Motor neuron (in vitro differentiated cells): ENCODE measurements at places on chromosomes 1 and 21. TPM values are rescaled to one million over a fixed set of nuclear protein-coding genes. Genes with fewer than 3 reads are reported as not detected.

The NPR1 gene
- 0.49 and 1.3 TPM in 2 replicates for total RNA-seq

The KCNJ15 gene
- total RNA-seq, result 0.09 and 0.21 TPM in 2 replicates

The GBP7 gene
- total RNA-seq, result not detected in 2 replicates

GRCh38 chr1:105005594-105006195 is 1256.0 kb downstream of the AMY1C start:
- ATAC-seq, result no peak

The TCP10L gene
- 0.77 TPM in 1 of 2 replicates, not detected in the other for total RNA-seq

The CD1E gene
- total RNA-seq, result not detected in 2 replicates

DNA sequence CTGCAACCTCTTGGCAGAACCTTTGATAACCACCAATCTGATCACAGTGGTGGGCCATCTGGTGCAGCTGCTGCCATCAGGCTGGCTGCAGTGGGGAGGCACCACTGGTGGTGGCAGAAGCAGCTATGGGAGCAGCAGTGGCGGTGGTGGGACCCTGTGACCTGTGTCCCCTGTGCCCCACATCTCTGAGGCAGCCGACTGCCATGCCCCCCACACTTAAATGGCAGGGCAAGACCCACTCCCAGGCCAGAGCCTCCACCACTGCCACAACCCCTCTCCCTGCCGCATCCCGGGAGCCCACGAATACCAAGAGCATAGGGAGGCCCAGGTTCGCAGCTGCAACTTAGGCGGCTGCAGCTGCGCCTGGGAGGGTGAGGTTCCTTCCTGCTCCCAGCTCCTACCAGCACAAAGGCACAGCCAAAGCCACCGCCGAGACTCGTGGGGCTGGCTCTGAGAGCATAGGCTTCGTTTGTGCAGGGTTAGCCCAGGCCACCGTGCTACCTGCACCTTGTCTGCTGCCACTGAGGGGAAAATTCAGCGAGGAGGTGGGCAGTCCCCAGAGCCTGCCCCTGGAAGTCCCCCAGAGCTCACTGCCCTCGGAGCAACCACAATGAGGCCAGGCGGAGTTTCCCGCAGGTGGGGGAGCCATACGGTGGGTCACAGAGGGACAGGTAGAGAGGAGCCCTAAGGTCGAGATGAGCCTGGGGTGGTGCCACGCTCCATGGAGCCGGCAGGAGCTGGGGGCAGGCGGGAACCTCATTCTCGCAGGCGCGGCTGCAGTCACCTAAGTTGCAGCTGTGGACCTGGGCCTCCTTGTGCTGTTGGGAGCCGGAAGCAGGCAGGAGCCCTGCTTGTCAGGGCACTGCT is 518.7 kb downstream of the RWDD3 start:
- no peak for ATAC-seq

The ESPN gene
- total RNA-seq, result 1.3 and 1.4 TPM in 2 replicates

- no peak for ATAC-seq
Observed at GRCh38 chr1:162151900-162152829, 82.7 kb downstream of the NOS1AP start.

The FAM72C gene
- total RNA-seq, result 2.4 and 3.1 TPM in 2 replicates

GRCh38 chr1:10814976-10815857 is 18.8 kb upstream of the CASZ1 start:
- ATAC-seq, result no peak

The MAP7D1 gene
- 54.4 and 56.8 TPM in 2 replicates for total RNA-seq

DNA sequence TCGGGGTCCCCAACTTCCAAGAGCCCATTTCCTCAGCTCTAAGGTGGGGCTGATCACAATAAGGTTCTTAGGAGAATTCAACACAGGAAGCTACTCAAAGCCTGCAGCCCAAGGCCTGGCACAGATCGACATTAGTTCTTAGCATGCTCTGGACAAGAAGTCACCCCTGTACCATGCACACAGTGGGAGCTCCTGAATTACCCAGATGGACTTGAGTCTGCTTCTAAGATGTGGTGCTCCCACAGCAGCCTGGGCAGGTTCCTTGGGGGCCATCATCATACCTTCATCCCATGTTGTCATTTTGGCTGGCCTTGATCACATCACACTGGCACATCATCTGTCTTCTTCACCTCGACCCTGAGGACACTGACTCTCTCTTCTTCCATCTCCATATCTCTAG is 153.3 kb upstream of the VAMP3 start:
- no peak for ATAC-seq

The STRIP1 gene
- total RNA-seq, result 98.3 and 102 TPM in 2 replicates

DNA sequence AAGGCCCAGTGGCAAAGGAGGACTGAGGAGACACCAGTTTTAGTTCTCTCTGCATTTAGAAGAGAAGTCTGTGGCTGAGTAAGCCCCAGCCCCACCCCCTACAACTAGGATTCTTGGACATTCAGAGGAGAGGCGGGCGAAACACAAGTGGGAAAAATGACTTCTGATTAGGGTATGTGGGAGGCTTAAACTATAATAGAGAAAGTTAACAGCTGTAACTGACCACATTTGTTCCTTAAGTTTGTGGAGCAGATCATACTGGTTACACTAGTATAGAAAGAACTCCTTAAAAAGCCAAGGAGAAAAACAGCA is 11.2 kb upstream of the TRIM33 start:
- no peak for ATAC-seq

- ATAC-seq, result no peak
Observed at GRCh38 chr1:172585348-172585747, 52.4 kb downstream of the SUCO start.

The PBX1 gene
- 207 and 221 TPM in 2 replicates for total RNA-seq

The SPRR4 gene
- not detected in 2 replicates for total RNA-seq

The OLIG2 gene
- total RNA-seq, result not detected in 2 replicates

GRCh38 chr1:21217812-21218596 is 41.3 kb upstream of the EIF4G3 start:
- ATAC-seq, result peak; percentile 41

GRCh38 chr1:67850151-67850551 is 16.9 kb upstream of the GNG12 start:
- peak; percentile 33 for ATAC-seq

DNA sequence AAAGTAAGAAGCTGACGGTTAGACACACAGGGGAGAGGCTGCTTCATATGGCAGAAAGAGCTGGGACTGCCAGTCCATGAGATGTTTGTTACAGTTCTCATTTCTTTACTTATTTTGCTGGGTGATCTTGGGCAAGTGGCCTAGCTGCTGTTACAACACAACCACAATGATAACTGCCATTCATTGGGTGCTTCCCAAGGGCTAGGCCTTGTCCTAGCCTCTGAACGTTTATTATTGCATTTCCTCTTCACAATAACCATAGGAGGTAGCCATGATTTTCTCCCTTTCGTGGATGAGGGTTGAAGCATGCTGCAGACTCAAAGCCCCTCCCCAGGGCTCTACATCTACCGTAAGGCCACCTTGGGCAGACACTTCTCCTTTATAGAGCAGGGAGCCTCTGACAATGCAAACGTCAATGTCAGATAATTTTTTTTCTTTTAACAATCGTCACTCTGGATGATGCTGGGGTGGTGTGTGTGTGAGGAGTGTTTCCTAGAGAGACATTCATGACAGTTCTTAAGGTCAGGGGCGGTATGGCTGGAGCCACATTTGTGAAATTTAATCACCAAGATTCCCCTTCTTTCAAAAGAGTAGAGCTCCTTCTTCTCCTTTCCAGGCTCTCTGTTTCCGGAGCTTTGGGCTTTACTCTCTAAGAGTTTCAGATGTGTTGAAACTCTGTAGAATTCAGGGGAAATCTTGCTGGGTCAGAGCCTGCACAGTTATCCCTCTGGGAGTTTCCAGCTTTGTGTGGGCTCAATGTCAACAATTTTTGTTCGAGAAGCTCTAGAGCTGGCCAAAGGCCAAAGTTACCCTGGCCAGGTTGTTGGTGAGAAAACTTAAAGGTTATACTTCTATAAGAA is 138.5 kb upstream of the SGIP1 start:
- no peak for ATAC-seq

The CFHR4 gene
- 0.76 TPM in 1 of 2 replicates, not detected in the other for total RNA-seq

The ILDR2 gene
- 0.66 and 1.4 TPM in 2 replicates for total RNA-seq

DNA sequence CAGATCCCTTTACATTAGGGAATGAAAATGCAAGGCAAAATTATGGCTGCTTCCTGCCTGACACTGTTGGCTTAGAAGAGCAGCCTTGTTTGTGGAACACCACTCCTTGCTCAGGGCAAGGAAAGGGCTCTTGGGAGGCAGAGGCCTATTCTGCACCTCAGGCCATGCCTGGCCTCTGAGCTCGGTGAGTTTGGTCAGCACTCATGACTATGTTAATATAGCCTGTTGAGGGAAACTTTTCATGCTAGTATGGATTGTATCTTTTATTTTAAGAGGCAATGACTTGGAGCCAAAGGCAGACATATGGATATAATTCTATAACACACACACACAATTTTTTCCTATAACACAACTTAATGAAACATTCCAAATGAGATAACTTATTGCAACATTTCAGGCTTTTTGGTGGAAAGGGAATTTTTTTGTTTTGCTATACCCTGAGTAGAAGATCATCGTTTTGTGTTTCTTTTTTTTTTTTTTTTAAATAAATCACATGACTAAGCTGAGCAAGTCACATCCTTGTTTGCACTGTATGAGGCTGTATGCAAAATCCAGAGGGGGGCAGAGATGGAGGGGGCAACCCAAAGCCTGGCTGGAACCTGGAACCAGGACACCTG is 5.6 kb upstream of the YRDC start:
- ATAC-seq, result no peak

The PTAFR gene
- total RNA-seq, result 0.23 and 0.26 TPM in 2 replicates

The OR2L5 gene
- total RNA-seq, result 0.25 TPM in 1 of 2 replicates, not detected in the other

DNA sequence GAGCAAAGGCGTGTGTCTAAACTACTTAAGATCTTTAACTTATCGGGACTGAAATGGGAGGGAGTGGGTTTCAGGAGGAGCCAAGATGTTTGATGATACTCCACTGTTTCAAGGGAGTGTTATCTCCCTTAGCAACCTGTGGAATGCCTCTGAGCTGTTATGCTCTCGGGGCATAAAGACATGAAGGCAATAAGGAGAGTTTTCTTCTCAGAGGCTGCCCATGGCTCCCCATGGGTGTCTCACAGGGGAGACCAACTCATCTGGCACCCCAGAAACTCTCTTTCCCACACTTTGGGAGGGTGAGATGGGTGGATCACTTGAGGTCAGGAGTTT is 130.0 kb downstream of the LIPI start:
- ATAC-seq, result no peak
